ENCODE measurements at places on chromosomes 16 and 17.

DNA sequence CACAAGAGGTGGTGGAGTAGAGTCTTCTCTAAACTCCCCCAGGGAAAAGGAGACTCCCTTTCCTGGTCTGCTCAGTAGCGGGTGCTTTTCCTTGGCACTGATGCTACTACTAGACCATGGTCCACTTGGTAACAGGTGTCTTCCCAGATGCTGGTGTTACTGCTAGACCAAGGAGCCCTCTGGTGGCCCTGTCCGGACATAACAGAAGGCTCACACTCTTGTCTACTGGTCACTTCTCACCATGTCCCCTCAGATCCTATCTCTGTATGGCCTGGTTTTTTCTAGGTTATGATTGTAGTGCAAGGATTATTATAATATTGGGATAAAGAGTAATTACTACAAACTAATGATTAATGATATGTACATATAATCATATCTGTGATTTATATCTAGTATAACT lies 49.7 kb upstream of the ARL4D start:
- no peak for DNase-seq

- DNase-seq, result no peak
These were observed 70.1 kb downstream of the NLK start for GRCh38 chr17:28112606-28113005.

GRCh38 chr16:81455720-81456494 lies 11.3 kb downstream of the CMIP start:
- DNase-seq, result no peak

- no peak for DNase-seq
These were observed 1.4 kb downstream of the APRT start for GRCh38 chr16:88810166-88810911.

GRCh38 chr17:55466671-55467070 lies 44.6 kb downstream of the SMIM36 start:
- no peak for DNase-seq

All from omental fat pad (tissue), 4 donors.